Fibroblast of mammary gland (primary cell): ENCODE measurements at places on chromosomes 7 and 10.

DNA sequence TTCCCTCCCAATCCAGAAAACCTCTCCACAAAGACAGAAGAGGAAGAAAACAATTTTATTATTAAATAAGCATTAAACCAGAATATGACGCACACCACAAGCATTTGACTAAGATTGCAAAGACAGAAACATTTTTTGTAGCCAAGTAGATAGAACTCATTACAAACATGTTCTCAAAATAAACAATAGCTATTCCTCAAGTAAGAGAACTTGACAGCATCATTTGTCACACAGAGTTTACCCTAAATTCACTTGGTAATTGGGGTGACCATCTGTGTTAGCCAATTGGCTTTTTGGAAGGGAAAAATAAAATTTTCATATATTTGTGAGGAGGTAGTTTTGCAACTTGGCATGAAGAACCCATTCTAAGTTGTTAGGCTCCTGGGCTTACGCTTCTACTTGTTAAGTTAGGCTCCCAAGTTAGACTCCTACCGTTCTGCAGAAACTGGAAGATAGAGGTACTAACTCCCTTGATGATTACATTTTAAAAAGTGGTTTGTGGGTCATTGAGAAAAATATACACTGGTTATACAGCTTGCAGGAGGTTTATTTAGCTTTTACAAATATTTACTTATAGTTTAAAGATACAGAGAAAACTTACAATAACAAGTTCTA lies 618.6 kb upstream of the CNTNAP2 start:
- DNase-seq, result no peak

DNA sequence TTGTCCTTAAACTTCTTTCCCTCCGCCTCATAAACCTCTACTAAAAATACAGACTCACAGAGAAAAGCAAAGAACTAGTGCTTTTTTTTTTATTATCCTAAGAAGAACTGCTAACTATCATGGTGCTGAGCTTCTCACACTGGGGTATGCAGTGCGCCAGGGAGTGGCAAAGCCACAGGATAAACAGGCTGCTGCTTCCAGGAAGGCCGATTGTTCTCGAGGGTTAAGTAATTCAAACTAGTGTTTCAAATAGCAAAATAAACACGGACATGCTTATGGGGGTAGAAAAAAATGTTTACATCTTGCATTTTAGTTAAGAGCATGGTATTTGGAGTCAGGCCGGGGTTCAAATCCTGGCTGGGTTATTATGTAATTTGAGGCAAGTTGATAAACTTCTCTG lies 157.0 kb downstream of the TAX1BP1 start:
- no peak for DNase-seq

GRCh38 chr7:105250706-105251105 lies 138.0 kb downstream of the SRPK2 start:
- no peak for DNase-seq

DNA sequence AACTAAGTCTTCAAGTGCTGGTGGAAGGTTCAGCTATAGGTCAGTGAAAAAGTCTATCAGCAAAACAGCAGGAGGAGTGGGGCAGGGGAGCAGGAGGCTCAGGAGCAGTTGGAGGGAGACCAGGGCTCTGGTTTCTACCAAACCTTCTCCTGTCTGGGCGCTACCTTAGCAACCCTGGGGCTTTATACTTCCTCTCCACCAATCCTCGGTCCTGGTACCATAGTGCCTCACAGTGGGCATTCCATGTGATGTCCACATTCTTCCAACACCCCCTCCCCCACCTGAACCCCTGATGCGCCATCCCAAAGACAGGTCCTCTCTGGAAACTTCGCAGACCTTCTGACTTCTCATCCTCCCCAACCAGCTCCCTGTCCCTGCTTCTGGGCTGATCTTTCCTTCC lies 25.3 kb upstream of the ACSM6 start:
- DNase-seq, result no peak

GRCh38 chr7:2759736-2760097 lies 71.7 kb downstream of the AMZ1 start:
- no peak for DNase-seq

- no peak for DNase-seq
These were observed 9.4 kb downstream of the ARPC1B start for GRCh38 chr7:99383791-99384370.

DNA sequence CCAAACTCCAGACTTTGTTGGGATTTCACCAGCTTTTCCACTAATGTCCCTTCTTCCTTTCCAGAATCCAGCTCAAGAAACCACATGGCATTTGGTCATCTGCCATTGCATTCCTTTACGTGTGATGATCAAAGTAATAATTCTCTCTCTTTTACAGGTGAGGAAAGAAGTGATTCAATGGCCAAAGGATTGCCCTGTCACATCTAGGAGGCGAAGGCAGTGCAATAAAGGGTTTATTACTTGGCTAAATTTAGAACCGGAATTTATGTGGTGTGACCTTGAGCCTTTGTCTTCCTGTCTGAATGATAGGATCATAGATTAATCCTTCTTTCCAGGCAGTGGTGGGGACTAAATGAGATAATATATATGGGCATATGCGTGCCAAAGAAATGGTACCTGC lies 58.3 kb upstream of the COBL start:
- no peak for DNase-seq
